A172 (cell line): ENCODE measurements at places on chromosomes 3 and 15.
A peak's percentile ranks its signal among the peaks of the same experiment; 100 is the strongest.

DNA sequence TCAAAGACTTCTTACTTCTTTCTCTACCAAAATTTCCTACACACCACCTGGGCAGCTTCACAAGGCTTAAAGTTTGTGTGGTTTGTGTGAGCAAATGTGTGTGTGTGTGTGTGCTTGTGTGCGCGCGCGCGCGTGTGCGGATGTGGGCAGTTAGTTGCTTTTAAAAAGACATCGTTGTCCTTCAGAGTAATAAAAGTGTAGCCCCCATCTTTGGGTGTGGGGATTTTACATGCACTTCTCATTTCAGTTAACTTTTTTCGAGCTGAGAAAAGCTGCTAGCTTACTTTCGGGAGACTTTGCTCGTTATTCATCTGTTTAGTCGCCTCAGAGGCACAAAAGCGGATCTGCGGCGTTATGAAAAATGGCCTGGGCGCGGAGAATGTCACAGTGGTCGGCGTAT lies 36.0 kb downstream of the ZIC4 start:
- no peak for DNase-seq

GRCh38 chr3:30685267-30685667 lies 78.9 kb downstream of the TGFBR2 start:
- no peak for DNase-seq

GRCh38 chr3:157529085-157529484 lies 25.9 kb upstream of the VEPH1 start:
- DNase-seq = no peak

DNA sequence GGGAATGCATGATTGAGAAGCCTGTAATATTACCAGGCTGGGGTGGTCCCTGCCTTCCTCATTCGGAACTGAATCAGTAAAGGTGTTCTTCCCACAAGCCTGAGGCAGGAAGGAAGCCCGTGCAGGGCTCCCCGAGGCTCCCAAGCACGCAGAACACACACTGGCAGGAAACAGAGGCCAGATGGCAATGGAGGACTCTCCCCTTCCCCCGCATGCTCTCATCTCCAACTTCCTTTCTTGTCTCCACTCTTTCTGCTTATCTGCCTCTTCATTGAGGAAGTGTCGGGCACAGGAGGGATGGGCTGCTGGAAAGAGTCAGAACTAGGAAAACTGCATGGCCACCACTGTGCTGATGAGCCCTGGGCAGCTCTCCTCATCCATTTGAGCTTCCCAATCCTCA lies 123.5 kb downstream of the NUP210 start:
- no peak for DNase-seq

GRCh38 chr3:156161172-156161571 lies 40.8 kb downstream of the KCNAB1 start:
- peak; percentile 41 for DNase-seq

- no peak for DNase-seq
These were observed 20.4 kb upstream of the PSTPIP1 start for GRCh38 chr15:76974456-76975036.

DNA sequence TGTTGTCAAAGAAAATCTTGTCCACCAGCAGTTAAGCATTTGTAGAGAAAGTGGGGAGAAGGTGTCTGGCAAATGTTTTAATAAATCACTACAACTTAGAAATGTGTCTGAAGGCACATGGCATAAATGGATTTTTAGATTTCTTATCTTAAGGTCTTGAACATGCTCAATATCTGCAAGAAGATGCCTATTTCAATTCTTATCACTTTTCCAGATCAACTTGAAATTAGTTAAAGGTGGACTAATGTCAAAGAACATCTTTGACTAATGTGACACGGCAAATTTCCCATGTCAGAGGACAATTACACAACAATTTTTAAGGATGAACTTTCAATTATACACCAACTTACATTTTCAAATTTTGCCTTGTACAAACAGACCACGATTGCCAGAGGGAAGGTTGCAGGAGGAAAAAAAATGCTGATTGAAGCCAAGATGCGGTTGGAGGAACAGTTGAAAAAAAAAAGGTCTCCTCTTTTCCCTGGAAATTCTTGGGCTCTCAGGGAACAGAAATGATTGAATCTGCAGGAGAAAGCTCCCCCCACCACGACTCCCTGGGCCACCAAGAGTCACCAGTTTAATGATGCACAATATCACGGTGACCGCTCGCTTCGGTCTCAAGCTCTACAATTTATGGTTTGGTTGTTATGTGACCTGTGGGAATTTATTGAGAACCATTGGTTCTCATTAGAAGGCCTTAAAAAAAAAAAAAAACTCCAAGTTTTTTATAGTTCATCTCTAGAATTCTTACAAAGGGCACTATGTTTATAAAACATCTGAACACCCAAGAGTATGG lies 507.6 kb upstream of the ADAMTS9 start:
- DNase-seq = no peak

DNA sequence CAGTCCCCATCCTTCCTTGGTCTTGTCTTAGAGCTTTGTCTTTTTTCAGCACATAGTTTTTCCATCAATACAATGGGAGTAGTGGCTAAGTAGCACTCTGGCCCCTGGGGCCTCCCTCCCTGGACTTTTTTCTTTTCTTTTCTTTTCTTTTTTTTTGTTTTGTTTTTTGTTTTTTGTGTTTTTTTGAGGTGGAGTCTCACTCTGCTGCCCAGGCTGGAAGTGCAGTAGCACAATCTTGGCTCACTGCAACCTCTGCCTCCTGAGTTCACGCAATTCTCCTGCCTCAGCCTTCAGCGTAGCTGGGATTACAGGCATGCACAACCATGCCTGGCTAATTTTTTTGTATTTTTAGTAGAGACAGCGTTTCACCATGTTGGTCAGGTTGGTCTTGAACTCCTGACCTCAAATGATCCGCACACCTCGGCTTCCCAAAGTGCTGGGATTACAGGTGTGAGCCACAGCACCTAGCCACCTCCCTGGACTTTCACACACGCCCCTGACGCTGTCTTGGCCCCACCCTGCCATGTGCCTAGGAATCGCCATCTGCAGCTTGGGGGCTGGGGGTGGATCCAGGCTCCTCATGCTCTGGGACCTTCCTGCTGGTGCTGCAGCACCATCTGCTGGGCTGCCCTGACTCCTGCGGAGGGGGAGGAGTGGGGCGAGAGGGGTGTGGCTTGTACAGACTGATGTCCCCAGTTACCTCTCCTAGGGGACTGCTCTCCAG lies 2.8 kb downstream of the C15orf39 start:
- DNase-seq = peak; percentile 86

- no peak for DNase-seq
These were observed 3.4 kb downstream of the DUOXA2 start for GRCh38 chr15:45117308-45118130.

DNA sequence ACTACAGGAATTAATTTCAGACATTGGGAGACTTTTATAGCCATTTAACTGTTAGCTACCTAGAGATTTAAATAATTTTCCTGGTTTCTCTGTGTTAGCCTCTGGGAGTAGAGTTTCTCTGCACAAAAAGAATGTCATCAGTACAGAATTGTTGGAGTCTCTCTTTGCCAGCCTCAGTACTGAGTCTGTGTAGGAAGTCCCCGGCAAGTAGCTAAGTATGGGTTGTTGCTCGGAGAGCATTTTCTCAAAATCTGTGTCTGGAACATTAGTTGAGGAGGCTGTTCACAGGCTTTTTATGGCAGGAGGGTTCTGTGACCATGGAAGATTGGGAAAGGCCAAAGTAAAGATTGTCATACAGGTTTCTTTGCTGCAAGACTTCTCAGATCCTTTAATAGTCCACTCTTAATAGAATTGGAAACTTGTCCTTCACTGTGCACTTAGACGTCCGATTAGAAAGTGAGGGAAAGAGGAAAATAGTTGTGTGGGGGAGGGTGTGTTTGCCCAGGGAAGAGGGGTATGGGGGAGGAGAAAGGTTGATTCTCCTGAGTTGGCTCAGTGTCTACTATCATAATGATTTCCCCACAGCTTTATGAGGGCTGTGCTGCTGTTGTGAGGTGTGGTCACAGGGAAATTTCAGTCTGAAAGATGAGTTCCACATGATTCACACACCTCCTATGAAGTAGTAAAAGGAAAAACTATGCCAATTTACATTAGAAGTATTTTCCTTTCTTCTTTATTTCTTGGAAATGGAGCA lies 207.1 kb downstream of the PTPRG start:
- no peak for DNase-seq

GRCh38 chr15:35168464-35168863 lies 83.4 kb upstream of the NANOGP8 start:
- peak; percentile 62 for DNase-seq

GRCh38 chr3:198109883-198110282 lies 149.9 kb downstream of the LMLN start:
- DNase-seq = no peak

DNA sequence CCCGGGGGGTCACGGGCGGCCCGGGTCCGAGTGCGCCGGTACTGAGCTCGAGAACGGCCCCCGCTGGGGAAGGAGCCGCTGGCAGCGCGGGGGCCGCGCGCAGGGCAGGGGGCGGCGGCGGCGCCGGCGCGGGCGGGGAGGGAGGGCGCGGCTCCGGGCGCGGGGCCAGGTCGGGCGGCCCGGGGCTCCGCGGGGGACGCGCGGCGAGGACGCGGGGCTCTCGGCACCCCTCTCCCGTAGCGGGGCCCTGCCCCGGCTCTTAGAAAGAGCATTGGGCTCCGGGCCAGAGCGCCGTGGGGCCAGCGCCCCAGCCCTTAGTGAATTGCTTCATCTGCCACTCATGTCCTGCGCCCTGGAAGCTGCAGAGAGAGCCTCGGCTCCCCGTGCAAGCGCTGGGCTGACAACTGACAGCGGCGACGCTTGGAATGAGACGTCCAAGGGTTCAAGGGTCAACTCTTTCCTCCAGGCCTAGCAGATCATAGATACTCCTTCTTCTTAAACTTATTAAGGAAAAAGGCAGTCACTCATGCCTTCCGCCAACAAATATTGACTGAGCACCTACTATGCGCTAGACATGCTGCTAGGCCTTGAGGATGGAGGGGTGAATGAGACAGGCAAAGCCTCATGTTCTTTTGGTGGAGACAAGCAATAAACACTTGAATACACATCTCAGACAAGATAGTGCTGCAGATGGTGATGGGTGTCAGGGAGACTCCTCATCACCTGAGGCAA lies 140.8 kb downstream of the SMAD6 start:
- DNase-seq = peak; percentile 53

- peak; percentile 21 for DNase-seq
These were observed 108.4 kb downstream of the SHQ1 start for GRCh38 chr3:72739531-72740466.
